EL (cell line): ENCODE measurements at places on chromosomes 7 and 10.

DNA sequence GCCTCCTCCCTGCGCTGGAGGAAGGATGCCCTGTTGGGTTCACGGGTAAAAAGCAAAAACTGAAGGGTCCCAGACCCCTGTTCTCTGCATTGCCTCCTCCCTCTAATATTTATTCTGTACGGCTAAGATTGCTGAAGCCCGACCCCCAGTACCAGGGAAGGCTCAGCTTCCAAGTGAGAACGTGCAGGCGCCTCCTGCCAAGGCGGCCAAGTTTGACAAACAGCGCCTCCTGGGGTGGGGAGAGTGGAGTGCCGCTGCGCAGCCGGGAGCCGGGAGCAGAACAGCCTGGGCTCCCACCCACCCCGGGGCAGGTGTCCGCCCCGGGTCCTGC is 4.7 kb upstream of the EBF3 start:
- DNase-seq: peak; percentile 27

- DNase-seq: peak; percentile 73
Observed at GRCh38 chr10:48655411-48656240, 29.0 kb upstream of the WDFY4 start.

GRCh38 chr10:77504196-77504872 is 133.3 kb downstream of the KCNMA1 start:
- peak; percentile 66 for DNase-seq

DNA sequence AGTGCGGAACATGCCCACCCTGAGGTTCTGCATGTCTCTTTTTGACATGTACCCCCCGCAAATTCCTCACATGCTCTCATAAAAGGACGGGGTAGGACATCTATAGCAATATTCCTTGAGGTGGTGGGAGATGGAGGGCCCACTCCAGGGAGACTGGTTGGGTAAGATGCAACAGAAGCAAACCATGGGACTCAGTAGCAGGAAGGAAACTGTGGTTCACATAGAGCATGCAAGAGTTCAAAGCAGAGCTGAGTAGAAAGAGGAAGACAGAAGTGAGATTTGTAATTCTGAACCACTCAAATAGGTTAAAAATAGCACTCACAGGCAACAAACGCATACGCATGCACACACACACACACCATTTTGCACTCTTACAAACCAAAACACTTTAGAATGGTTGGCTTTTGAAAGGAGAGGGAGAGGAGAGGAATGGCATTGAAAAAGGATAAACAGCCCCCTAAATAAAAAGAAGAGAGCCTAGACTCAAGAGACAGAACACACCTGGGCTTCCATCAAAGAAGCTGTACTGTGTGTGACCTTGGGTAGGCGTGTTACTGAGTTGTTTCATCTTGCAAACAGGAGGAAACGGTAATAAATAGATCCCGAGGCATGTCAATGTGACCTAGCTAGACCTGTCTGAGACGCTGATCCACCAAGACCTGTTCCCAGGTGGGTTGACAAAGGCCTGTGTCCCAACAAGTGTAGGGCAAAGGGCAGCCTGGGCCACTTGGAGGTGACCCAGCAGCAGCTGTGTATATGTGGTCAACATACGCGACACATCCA is 77.6 kb upstream of the LRRC4 start:
- no peak for DNase-seq

GRCh38 chr7:107017965-107018719 is 26.4 kb upstream of the PRKAR2B start:
- DNase-seq: no peak
